ENCODE measurements at places on chromosomes 3 and 15.

GRCh38 chr3:146421819-146422759, 47.3 kb downstream of the PLSCR2 start:
- no peak for DNase-seq

- no peak for DNase-seq
Measured at GRCh38 chr15:101104141-101104540, 147.7 kb downstream of the CHSY1 start.

GRCh38 chr3:4162096-4162495, 141.1 kb upstream of the SETMAR start:
- DNase-seq: peak; percentile 42

GRCh38 chr15:25250906-25251622, 187.8 kb downstream of the UBE3A start:
- peak; percentile 14 for DNase-seq

- no peak for DNase-seq
Measured at GRCh38 chr3:180802837-180803236, 109.6 kb upstream of the FXR1 start.

GRCh38 chr3:134029734-134030378, at the start of gene SLCO2A1:
Gene SLCO2A1, minus strand, starts transcription at chr3:134029925. Its CDS starts 123 bp downstream, at chr3:134029802.
- peak; percentile 48 for DNase-seq

- no peak for DNase-seq
Measured at GRCh38 chr15:85804481-85805170, 9.9 kb upstream of the KLHL25 start.

- DNase-seq: no peak
Measured at GRCh38 chr3:127103080-127103479, 89.9 kb upstream of the PRR23E start.

GRCh38 chr3:9397332-9397905, at the start of gene SETD5:
Gene SETD5, plus strand, starts transcription at chr3:9397615. Its CDS starts 31,324 bp downstream, at chr3:9428939.
- peak; percentile 99 for DNase-seq
